Left cardiac atrium (tissue), 4 donors: ENCODE measurements at places on chromosomes 1 and 21.

- DNase-seq: no peak
Measured at GRCh38 chr1:41626146-41626545, 141.7 kb upstream of the EDN2 start.

DNA sequence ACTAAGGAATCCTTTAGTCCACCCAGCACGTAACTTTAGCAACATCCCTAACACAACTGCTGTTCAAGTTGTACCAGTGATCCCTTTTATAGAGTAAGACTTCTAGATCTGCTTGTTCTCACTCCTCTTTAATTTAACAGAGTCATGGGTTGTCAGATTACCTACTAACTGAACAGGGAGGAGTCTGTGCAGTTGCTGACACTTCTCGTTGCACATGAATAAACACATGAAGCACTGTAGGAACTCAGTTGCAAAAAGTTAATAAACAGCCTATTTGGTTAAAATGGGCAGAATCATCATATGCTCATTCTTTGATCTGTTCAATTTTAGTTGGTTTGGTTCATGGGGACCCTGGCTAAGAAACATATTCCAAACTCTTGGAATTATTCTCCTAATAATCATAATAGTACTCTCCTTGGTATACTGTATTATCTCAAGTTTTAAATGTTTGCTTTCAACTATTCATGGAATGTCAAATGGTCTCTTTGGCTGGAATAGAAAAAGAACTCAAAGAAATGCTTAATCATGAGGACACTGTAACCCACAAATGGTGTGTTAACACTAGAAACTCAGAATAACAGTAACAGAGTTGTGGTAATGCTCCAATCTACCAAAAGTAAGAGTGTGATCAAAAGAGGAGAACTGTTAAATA is 15.6 kb downstream of the PLPPR5 start:
- DNase-seq: no peak

GRCh38 chr1:11414926-11415538 is 63.9 kb upstream of the DISP3 start:
- no peak for DNase-seq

GRCh38 chr1:203486618-203487370 is 7.2 kb upstream of the OPTC start:
- DNase-seq: no peak

DNA sequence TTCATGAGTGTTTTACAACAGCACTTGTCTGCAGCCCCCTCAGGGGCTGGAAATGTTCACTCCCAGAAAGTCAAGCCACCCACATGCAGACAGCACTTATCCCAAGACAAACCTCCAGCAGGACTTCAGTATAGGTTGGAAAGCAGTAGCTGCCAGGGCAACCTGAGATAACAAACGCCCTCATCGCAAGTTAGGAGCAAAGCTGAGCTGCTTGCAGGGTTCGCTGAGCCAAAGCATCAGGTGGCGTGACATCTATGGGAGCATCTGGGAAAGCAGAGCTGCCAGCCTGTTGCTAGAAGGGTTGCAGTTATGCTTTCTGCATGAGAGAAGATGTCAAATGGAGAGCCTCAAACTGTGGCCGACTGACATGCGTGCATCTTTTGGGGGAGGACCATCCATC is 4.2 kb upstream of the STXBP3 start:
- DNase-seq: no peak
